ENCODE measurements at places on chromosomes 1 and 21.

DNA sequence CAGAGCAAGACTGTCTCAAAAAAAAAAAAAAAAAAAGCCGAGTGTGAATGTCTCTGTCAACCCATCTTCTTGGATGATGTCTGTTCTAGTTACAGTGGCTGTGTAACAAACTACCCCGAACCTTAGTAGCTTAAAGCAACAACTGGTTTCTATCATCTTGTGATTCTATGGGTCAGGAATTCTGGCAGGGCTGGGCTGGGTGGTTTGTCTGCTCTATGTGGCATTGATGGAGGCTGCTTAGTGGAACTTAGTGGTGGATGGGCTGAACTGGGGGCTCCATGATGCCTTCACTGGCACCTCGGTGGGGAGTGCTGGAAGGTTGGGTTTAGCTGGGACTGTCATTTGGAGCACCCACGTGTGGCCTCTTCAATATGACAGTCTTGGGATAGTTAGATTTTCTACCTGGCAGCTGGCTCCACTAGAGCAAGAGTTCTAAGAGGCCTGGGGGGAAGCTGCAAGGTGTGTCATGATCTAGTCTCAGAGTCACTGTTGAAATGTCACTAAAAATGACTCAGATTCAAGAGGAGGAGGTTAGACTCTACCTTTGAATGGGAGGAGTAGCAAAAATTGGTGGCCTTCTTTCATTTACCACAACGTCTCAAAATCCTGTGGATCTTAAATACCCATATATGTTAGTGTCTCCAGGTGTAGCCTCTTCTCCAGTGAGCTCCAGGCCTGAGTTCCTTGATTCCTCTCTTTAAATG lies 18.6 kb downstream of the ACOT11 start:
- no peak for DNase-seq

GRCh38 chr1:25068829-25069228 lies 138.8 kb upstream of the RUNX3 start:
- DNase-seq, result no peak

DNA sequence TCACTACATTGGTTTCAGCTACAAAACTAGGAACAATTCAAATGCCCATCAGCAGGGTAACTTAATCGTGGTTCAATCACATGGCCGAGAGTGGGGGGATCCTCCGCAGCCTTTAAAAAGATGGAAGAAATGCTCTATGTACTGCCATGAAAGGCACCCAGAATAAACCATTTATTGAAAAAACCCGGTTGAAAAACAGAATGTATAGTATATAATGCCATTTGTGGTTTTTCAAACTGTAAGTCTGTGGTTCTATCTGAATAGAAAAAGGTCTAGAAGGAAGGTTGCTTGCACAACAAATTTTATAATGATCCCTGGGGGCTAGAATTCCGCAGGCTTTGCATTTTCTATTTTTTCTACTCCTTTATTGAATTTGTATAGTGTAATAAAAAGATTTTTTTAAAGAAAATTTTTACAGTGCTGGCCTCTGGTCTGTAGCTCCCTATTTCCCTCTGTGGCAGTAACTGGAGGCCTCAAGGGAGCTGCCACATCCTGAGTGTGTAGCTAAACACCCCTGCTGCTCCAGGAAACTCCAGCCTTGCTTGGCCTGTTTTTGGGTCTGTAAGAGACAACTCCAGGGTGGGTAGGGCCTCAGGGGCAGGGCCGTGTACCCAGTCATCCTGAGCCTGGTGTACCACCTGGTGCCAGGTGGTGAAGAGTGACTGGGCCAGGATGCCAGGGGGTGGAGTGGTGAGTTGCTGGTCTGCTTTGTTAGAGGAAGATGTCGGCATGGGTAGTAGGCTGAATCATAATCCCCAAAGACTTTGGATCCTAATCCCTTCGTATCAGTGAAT lies 51.5 kb upstream of the EPS8L3 start:
- no peak for DNase-seq

GRCh38 chr1:224170748-224171478 lies 12.1 kb upstream of the DEGS1 start:
- DNase-seq, result no peak

DNA sequence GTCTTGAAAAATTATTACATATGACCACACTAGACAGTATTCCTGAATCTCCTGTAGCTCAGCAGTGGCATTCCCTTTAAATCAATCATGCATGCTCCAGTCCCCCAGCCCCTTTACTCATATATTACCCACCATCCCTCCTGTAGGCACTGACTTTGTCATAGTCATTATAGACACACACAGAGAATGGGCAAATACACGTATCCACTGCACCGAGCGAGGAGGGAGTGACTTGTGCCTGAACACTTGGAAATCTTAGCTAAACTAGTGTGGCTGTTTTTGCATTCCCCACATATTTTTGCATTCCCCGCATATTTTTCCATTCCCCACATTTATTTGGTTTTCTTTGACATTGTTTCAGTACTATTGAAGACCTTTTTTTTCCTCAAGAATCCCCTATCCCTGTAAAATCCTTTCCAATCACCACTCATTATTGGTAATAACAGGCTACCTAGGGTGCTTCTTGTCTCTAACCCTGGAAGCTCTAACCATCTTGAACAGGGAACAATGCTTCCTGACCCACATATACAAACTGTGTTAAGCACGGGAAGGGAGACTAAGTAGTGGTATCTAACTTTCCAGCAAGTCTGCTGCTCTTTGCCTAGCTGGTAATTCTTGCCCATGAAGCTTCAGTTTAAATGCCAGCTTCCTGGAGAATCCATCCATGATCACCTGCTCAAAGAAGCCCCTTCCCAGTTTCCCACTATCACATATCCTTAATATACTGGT lies 534.4 kb upstream of the CAMK1G start:
- no peak for DNase-seq

DNA sequence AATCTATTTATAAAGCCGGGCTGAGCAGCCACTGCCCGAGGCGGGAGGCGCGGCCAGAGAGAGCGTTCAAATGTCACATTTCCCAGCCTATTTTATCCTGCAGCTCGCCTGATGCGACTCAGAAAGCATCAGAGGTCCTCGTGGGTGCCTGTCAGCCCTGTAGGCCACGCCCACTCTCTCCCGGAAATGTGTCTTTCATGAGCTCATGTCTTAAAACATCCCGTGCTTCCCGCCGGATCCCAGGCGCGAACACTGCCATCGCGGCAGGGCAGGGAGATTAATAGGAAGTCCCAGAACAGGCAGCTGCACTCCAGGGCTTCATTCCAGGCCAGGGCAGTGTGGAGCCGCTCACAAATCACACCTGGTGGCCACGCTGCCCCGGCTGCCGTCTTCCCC lies 117.5 kb downstream of the PRDM16 start:
- peak; percentile 24 for DNase-seq

GRCh38 chr1:234771642-234772344 lies 161.8 kb upstream of the IRF2BP2 start:
- DNase-seq, result no peak

DNA sequence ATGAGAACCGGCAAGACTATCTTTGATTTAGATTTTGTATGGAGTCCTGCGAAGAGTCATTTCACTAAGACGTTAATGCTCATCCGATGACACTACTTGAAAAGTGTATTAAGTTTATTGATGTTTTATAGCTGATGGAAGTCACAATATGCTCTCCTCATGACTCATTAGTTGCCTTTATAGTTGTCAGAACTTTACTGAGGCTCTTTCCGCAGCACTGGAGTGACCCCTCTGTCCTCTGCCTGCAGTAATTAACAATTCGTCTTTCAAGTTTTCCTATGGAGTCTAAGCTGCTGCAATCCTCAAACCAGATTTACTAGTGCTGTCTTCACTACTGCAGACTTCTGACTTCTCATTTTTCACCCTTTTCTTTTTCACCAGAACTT lies 853 bp downstream of the USP16 start:
- no peak for DNase-seq

GRCh38 chr1:156643778-156644092 lies 1.8 kb downstream of the BCAN start:
- no peak for DNase-seq

DNA sequence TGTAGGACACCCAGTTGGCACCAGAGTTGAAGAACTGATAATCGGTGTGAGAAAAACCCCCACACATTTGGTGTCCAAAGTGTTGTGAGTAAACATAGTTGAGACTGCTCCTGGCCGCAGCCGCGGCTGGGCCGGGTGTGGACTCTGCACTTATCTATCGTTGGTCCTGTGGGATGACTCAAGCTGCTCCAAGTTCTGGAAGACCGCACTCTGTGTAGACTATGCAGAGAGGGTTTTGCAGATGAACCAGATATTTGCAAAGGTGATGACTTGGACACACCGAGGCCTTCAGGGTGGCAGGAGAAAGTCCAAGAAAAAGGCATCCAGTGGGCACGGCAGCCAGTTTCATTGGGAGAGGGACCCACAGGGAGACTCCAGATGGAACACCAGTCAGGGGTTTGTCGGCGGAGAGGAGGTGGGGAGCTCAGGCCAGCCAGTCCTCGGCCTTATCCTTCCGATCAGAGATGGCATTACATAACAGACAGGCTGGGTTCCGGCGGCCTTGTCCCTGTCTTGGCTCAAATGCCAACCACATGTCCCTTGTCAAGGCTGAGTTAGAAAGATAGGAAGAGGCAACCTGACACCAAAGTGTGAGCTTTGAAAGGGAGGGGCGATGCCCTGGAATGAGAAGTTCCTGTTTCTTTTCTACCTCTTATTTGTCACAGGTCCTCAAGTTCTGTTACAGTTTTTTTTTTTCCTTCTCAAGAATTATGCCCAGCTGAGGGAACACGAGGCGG lies 21.1 kb downstream of the C2CD2 start:
- no peak for DNase-seq

- no peak for DNase-seq
Observed at GRCh38 chr1:54838565-54839180, 37.5 kb upstream of the TTC22 start.

- DNase-seq, result no peak
Observed at GRCh38 chr1:170707959-170708655, 44.2 kb downstream of the PRRX1 start.

DNA sequence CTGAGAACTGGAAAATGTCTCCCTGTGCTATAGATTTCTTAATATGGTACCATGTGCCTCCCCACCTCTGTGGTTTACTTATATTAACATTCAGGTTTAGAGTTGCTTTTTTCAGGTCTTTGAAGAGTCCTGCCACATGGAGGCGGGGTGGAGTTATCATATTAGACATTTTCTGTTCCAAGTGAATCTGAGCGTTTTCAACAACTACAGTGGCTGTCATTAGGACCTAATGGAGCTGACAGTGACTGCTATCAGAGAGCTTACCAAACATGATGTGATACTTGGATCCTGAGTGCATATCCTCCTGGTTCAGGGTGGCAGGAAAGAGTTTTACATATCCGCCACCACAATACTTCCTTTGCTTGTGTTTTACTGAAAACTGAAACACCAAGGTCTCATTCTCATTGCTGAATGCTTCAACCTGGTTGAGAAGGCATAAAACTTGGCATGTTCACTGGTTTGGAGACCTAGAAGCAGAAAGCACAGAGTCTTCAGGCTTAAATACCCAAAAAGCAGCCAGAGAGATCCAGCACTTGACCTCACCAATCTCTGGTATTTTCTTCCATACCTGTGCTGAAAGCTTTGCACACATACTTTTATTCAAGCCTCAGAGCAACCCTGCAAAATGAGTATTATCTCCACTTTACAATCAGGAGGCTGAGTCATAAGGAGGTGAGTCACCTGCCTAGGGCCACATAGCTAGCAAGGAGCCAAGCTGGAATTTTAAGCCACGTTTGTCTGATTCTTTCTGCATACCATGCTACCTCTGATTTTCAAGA lies 47.4 kb upstream of the OSBPL9 start:
- no peak for DNase-seq

DNA sequence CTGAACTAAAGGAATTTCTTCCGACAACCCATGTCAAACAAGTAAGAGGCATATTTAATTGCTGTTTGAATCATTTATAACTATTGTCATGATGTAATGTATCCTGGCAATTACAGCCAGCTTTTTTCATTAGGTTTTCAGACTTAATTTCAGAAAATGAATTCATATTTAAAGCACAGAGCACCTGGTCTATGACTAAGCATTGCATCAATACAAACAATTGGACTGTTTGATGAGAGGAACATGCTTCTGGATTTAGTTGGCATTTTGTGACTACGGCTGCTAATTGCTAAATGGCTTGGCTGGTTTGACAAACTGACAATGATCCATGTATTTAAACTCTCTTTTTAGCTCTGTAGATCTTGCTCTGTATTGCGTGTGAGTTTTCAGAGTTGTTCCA lies 853.4 kb downstream of the NCAM2 start:
- no peak for DNase-seq

GRCh38 chr1:19454265-19455146 lies 30.8 kb downstream of the CAPZB start:
- DNase-seq, result no peak

GRCh38 chr1:9909234-9910046 lies 629 bp downstream of the CTNNBIP1 start:
- peak; percentile 50 for DNase-seq

DNA sequence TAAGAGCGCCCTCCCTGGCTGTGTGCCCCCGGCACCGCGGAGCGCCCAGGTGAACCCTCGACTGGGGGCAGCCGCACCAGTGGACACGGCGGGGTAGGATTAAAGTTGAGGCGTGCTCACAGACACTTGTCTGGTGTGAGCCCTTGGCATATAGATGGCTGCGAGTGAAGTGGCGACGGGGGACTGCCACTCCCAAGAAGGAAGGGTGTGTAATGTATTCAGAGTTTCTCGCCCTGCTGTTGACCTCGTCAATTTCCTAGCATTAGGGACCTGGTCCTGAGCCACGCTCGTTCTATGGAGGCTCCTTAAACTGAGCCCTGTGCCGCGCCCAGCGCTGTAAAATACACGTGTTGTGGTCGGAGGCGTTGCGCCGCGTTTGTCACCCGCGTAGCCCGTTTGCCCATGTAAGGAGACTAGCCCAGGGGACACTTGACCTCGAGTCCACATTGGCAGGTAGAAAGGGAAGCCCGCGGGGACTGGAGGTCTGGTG lies 554 bp downstream of the EVA1C start:
- no peak for DNase-seq

DNA sequence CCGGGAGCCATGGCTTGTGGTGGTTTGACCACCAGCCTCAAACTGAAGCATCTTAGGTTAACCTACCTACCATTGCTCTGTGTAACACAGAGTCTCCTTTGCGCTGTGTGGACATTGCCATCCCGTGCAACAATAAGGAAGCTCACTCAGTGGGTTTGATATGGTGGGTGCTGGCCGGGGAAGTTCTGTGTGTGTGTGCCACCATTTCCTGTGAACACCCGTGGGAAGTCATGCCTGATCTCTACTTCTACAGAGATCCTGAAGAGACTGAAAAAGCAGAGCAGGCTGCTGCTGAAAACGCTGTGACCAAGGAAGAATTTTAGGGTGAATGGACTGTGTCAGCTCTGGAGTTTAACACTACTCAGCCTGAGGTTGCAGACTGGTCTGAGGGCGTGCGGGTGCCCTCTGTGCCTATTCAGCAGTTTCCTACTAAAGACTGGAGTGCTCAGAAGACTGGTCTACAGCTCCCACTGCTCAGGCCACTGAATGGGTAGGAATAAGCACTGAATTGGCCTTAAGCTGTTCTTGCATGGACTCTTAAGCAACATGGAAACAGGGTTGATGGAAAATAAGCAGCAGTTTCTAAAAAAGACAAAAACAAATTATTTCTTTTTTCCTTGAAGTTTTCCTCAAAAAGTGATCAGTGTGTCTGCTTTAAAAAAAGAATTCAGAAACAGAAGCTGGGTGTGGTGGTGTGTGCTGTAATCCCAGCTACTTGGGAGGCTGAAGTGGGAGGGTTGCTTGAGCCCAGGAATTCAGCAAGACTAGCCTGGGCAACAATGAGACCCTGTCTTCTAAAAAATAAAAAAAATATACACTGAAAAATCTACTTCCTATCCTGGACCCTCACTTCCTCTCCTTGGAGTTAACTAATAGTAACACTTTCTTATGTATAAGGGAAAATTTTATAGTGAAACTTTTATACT lies 14.6 kb downstream of the CEP350 start:
- no peak for DNase-seq
